Transverse colon (tissue), 4 donors: ENCODE measurements at places on chromosomes 7 and 10.

- no peak for DNase-seq
These were observed 573.0 kb upstream of the PCDH15 start for GRCh38 chr10:55374060-55374459.

DNA sequence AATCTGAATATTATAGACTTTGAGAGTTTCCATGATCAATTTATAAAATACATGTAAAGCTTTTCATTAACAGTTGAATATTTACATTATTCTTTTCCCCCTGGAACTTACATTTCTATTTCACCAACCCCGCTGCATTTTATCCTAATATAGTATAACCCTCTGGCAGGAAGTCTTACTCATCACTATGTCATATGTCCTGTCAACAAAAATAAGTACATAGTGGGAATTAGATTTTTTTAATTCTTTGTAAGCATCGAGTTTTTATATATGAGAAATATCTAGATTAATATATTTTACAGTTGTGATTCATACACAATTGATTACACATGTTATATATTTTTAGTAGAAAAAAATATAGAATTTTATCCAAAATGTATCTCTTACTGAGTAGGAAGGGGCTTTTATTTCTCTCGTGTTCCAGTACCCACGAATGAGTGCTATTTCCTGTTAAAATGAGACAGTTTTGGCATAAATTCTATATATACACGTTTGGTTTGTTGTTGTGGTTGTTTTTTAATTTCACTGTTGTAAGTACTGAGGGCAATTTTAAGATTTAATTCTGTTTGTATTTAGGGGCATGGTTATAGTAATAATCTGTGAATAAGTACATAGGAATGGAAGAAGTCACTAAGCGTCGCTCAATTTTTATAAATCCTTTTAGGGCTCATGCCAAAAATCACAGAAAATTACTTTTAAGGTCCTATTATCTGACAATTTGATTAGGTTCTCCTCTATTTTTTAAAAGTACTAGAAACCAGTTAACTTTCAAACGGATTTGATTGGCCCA, 87.1 kb downstream of the HECW1 start:
- DNase-seq, result no peak

GRCh38 chr10:28661035-28661434, 16.3 kb upstream of the BAMBI start:
- no peak for DNase-seq

GRCh38 chr10:62268027-62268398, 631 bp downstream of the RTKN2 start:
- no peak for DNase-seq

- DNase-seq, result no peak
These were observed 37.4 kb downstream of the CCDC6 start for GRCh38 chr10:59868696-59869593.

- no peak for DNase-seq
These were observed 36.5 kb upstream of the ZNF680 start for GRCh38 chr7:64599359-64599758.

- no peak for DNase-seq
These were observed 12.0 kb upstream of the TMEM213 start for GRCh38 chr7:138785587-138786437.

- peak; percentile 80 for DNase-seq
These were observed at the start of gene LAMB1 for GRCh38 chr7:108002726-108003598. Gene LAMB1, minus strand, starts transcription at chr7:108003161. Its CDS starts 276 bp downstream, at chr7:108002885.

GRCh38 chr7:100964630-100965029, 4.7 kb upstream of the MUC12 start:
- DNase-seq, result no peak

DNA sequence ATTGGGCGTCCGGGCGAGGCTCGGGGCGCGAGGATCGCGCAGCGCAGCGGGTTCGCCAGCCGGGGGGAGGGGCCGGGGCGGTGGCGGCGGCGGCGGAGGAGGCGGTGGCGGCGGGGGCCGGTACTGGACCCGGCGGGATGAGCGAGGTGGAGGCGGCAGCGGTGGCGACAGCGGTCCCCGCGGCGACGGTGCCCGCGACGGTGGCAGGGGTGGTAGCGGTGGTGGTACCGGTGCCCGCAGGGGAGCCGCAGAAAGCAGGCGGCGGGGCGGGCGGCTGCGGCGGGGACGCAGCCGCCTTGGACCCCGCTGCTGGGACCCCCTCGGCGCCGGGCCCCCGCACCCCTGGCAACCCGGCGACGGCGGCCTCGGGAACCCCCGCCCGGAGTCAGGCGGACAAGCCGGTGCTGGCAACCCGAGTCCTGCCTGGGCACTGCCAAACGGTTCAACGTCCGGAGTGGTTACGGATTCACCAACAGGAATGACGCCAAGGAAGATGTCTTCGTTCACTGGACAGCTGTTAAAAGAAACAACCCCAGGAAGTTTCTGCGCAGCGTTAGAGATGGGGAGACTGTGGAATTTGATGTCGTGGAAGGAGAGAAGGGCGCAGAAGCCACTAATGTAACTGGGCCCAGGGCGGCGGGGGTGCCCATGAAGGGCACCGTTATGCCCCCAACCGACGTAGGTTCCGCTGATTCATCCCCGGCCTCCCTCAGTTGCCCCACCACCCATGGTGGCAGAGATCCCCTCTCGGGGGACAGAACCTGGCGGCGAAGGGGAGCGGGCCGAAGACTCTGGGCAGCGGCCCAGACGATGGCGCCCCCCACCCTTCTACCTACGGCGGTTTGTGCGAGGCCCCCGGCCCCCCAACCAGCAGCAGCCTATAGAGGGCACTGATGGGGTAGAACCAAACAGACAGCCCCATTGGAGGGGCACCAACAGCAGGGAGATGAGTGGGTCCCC, 100.3 kb upstream of the CPXM2 start:
- no peak for DNase-seq

- DNase-seq, result no peak
These were observed 94.3 kb upstream of the ADO start for GRCh38 chr10:62710182-62710581.

DNA sequence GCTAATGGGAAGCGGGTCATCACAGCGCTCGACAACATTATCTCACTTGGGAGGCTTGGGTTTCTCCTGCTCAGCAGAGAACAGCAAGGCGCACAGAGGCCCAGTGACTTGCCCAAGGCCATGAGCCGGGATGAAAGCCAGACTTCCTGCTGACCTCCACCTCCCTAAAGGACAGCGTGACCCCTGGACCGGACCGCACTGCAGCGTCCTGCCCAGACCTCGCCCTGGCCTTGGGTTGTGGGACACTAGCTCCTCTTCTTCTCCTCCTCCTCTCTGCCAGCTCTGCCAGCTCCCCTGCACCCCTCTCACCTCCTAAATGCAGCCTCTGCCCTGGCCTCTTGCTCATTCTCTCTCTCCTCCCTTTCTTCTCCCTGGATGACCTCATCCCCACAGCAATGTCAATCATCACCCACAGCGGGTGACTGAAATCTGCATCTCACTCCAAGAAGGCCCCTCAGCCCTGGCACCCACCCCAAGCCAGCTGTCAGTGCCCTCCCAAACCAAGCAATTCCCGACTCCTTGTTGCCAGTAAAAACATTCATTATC, 19.4 kb downstream of the SPOCK2 start:
- DNase-seq, result no peak

DNA sequence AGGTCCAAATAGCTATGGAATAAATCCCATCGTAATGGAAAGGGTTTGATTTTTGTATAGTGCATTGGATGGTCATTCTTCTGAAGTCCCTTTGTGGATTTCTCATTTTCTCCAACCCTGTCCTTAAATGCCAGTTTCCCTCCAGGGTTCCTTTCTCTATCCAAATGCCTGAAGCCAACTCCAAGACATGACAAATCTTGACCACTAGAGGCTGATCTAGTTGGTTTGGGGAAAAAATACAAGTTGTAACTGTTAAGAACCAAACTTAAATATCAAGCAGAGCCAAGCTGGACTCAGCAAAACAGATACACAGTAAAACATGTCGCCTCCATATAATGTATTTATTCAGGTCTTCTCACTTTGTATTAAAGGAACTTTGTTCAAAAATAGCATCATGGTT, 28.7 kb downstream of the FRMD4A start:
- DNase-seq, result no peak
